Hematopoietic multipotent progenitor cell treated with erythropoietin and hydrocortisone succinate and interleukin-3 and kit ligand, for 8 days (in vitro differentiated cells): ENCODE measurements at places on chromosomes 5 and 9.

GRCh38 chr9:76798527-76798926, 34.3 kb downstream of the PCA3 start:
- no peak for DNase-seq

DNA sequence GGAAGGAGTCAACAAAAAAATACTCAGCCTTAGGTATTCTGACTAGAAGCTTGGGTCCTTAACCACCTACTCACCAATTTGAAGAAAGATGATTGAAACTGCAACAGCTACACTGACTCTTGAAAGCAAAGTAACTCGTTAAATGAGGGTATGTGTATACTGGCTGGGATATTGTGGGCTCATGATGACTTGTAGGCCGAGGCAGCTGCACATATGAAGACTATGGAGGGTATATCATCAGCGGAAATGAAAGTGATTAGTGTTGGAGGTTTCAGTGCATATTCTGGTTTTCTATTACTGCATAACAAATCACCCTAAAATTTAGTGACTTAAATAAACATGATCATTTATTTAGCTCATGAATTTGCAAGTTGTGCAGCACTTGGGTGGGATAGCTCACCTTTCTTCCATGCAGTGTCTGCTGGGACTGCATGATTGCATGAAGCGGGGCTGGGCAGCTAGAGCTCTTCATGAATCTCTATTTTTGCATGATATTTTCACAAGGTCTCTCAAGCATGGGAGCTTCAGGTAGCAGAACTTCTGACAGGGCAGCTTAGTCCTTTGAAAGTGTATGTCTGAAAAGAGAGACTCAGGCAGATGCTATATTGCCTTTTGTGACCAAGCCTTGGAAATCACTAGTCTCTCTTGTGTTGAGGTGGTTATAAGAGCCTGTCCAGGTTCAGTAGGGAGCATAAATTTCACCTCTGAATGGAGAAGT, 96.1 kb upstream of the CDKN2B start:
- no peak for DNase-seq

DNA sequence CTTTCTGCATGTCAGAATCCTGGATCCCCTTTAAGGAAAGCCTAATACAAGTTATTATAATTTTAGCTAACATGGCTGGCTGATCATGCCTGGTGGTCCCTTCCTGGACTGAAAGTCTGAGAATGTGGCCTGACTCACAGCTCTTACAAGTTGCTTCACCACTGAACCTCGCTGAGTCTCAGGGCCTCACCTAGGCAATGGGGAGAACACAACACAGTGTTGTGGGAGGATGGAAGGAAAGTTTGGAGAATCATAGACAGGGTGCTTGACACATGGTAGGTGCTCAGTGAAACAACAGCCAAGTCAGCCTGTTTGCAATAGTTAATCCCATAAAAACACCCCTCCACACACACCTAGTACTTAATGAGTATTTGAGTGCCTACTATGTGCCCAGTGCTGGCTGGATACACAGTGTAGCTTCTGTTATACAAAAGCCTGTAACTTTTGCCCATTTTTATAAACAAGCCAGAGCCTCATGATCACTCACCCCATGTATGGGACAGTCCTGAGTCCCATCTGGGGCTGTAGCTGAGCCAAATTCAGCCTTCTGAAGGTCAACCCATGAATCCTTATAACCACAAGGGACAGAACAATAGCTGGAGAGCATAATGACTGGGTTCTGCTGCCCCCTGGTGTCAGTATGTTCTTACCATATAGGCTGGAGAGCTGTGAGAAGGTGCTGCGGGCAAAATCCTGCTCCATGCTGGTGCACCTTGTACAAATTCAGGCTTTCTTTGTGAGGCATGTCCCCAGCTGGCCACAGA, 3.9 kb downstream of the ACSL6 start:
- DNase-seq, result peak; percentile 89

GRCh38 chr9:35322075-35322885, 160.5 kb downstream of the UNC13B start:
- DNase-seq, result no peak

DNA sequence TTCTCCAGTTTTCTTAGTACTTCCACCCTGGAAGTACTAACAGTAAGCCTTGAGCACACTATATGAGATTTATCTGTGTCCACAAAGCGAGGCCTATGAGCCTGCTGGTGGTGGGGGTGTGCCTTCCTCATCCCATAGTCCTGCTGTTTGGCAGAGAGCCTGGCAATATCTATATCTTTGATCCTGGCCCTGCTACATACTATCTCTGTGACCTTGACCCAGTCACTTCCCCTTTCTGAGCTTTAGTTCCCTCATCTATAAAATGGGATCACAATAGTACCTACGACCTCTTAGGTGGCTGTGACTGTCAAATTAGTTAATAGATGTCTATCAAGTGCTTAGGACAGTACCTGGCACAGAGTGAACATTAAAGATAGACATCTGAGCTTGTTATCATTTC, 114.6 kb upstream of the SAP30L start:
- peak; percentile 65 for DNase-seq

- DNase-seq, result no peak
These were observed 66.3 kb upstream of the EPB41L4B start for GRCh38 chr9:109387206-109387605.

DNA sequence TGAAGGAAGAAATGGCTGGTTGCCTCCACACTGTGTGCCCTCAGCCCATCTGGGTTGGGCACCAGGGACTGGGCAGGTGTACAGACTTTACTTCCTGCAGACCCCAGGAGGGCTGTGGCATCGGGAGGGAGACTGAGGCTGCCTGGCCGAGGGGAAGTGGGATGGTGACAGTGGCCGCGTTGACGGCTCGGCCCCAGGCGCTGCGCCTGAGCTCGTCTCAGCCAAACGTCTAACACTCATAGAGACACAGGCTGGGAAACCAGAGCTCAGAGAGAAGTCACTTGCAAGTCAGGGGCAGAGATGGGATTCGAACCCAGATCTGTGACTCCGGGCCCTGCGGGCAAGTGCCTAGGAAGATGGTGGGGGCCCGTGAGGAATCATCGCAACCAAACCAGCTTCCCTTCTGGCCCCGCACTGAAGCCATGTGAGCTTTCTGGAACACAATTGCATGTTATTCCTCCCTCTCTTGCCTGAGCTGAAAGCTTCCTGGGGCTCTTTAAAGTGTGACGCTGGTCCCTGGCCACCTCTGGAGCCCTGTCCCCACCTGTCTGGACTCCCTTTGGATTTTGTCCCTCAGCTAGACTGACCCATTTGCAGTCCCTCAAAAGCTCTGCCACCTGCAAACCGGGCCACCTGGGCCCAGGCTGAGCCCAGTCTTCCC, 53.1 kb upstream of the FUBP3 start:
- no peak for DNase-seq

- DNase-seq, result no peak
These were observed 165.0 kb downstream of the FBXL17 start for GRCh38 chr5:108216890-108217289.

DNA sequence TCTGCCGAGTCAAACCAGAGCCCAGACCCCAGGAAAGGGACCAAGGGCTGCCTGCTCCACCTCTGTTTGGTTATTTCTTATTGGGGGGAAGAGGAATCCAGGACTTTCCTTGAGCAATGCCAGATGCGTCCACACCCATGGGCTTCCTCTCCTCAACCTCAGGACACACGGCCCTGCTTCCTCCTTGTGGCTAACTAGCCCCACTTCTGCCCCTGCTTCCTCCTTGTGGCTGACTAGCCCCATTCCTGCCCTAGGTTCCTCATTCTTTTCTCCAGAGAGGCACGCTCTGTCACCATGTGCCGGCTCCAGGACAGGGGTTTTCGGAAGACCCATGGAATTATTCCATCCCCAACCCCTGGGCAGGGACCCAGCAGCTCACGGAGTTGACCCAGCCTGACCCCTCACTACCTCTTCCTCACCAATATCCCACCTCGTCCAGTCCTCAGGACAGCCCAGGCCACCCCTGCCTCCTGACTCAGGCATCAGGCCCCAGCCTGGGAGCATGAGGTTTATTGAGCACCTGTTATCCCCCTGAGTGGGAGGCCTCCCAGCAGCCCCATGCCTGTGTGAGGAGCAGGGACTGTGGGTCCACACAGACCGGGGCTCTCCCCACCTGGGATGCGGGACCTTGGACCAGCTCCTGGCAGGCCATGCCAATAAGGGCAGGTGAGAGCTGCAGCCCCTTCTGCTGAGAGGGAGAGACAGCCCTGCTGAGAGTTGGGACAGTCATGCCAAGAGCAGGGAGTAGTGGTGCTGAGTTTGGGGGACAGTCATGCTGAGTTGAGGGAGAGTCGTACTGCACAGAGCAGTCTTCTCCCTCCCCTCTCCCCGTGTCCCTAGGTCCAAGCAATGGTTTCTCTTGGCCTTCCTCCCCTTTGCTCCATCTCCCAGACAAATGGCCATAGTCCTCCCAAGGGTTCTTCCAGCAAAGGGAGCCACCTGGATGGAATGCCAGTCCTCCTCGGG, 11.8 kb upstream of the FCN1 start:
- DNase-seq, result peak; percentile 11

- no peak for DNase-seq
These were observed 3.5 kb downstream of the TMEM38B start for GRCh38 chr9:105697871-105698270.

DNA sequence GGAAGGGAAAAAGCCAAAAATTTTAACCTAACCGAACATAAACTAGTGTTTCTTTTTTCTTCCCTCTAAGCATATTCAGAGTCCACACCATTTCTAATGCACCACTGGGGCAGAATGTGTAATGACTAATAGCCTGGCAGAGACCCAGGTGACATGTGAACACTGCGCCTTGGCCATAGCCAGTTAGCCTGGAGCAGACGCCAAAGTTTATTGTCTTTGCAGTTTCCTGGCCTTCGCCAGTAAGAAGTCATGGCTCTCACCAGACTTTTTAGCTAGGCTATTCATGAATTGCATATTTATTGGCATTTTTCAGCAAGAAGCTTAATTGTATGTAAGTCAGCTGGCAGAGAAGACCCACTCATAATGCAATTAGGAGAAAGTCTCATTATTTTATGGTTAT, 182.8 kb upstream of the SLC27A6 start:
- DNase-seq, result no peak

GRCh38 chr5:158852622-158853021, 247.1 kb downstream of the EBF1 start:
- no peak for DNase-seq

DNA sequence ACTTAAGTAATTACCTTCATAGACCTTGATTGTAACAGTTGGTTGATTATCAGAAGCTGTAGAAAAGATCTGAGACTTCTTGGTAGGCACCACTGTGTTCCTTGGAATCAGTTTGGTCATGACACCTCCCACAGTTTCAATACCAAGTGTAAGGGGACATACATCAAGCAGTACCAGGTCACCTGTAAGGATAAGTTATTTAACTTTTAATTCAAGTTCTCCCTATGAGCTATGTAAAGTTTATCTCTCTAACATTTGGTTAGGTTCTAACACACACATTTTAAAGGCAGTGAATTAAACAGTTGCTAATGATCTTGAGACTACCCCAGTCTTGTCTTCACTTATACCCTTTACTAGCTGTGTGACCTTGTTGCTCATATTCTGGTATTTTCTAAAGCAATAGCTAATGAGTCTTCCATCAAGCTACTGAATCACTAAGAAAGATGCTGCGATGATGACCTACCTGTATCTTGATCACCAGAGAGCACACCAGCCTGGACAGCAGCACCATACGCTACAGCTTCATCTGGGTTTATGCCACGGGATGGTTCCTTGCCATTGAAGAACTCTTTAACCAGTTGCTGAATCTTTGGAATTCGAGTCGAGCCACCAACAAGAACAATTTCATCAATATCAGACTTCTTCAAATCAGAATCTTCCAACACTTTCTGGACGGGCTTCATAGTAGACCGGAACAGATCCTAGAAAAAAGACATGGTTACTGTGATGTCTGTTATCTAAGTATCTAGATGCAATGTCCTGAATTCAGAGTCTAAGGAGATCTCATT, 2.8 kb downstream of the HSPA5 start:
- no peak for DNase-seq

GRCh38 chr9:110864011-110864410, 174.3 kb downstream of the LPAR1 start:
- no peak for DNase-seq

DNA sequence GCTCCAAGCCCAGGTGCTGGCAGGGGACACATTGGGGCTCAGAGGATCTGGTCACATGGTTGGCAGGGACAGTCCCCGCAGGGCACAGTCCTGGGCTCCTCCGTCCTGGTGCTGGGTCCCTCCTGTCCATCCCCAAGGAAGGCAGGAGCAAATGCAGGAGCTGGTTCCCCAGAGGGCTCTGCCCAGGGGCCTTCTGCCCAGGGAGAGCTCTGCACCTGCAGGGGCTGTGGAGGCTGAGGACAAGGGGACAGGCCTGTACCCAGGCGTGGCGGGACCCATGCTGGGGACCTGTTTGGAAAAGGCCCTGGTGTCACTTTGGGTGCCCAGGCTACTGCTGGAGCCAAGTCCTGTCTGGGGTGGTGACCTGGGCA, 7.2 kb downstream of the SPATA31E1 start:
- DNase-seq, result no peak

DNA sequence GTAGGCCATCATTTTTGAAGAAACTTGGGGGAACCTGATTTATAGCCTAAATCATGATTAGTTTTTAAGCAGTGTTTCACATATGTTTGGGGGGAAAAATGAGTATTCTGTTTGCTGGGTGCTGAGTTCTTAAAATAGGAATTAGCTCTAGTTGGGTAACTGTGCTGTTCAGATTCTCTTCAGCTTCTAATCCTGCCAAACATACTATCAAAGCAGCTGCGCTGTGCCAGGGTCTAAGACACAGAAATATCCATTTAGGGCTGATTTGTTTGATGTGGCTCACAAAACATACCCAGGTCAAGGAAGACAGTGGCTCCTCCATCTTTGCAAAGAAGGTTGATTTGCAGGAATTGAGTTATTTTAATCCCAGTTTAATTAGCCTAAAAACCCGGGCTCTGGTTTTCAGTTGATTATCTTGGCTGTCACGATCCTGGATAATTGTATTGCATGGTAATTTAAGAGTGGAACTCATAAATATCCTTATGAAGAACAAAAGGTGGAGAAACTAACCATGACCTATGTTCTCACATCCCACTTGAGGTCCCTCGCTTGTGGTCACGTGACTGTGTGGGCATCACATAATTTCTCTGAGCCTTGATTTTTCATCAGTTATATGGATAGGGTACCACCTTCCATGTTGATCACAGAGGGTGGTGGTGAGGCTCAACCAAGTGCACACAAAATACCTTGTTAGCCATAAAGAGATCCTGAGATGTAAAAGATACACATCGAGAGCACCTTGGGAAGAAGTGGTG, 18.7 kb downstream of the CYFIP2 start:
- no peak for DNase-seq

- DNase-seq, result no peak
These were observed 84.5 kb upstream of the SMIM23 start for GRCh38 chr5:171701100-171701541.

DNA sequence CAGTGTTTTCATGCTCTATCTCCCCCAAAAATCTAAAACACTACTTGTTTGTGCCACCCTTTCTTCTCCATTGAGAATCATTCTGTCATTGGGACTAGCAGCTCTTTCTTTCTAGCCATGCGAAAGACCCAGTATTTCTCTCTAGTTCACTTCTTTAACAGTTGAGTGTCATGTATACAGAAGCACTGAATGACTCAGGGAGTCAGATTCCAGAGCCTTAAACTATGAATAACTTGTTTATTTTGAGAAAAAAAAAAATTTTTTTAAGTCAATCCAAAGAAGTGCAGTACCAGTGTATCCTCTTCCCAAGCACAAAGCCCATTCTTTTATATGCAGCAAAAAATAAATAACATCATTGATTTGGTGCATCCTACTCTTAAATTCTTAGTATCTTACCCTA, 415.4 kb upstream of the GRAMD2B start:
- no peak for DNase-seq

- DNase-seq, result no peak
These were observed 23.4 kb downstream of the C9orf50 start for GRCh38 chr9:129597355-129598088.

GRCh38 chr5:56786346-56786745, 29.0 kb upstream of the MAP3K1 start:
- no peak for DNase-seq
